ENCODE measurements at places on chromosomes 5 and 9.
A peak's percentile ranks its signal among the peaks of the same experiment; 100 is the strongest.

DNA sequence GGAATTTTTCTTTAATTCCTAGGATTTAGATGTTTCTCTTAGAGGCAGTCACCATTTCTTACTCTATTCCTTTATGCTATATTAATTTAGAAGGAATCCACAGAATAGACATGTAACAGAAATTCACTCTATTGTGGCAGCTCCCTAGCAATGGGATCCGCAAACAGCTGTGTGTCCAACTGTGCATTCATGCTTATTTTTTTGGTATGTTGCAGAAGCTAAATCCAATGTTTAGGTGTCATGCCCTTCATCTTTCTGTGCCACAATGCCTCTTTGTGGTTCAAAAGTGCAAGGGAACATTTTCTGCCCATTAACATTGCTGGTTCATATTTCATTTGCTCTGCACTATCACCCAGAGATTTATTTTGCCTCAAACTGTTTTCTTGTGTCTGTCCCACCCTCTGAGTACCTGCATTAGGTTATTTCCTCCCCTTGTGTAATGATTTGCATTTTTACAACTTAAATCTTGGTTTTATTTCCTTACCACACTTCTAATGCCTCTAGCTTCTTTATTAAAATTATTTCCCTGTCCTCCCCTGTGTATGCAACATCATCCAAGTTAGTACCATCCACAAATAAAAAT is 816.5 kb downstream of the EFNA5 start:
- no peak for DNase-seq

DNA sequence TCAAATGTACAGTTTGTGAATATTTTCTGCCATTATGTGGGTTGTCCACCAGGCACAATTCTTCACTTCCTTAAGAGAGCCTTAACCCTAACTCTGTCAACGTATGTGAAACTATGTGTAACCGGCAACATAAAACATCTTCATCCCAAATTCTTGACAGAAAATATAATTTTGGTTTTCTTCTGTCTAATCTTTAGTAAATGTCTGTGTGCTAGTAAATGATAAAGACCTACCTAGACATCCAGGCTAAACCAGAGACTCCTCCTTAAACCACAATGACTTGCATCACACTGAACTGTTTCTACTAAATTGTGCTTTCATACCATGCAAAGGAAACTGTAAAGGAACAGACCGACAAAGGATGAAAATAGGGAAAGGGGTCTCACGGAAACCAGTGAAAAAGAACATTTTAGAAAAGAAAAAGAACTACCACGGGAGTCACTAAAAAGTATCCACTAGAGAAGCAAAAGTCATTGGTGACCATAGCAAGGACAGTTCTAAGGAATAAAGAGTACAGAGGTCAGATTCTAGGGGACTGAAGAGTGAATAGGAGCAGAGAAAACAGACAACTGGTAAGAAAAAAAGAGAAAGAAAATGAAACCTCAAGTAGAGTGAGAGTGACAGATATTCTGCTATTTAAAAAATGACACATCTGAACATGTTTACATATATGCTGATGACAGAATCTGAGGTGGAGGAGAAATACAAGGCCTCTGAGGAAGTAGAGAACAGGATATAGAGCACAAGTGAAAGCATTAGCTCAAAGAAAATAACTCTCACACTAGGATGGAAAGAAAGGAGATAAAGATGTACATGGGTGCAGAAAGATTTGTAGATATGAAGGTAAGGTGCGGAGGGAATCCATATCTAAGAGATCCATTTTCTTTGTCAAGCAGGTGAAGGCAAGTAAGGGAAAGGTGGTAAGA is 49.4 kb downstream of the FNIP1 start:
- no peak for DNase-seq

- DNase-seq, result no peak
Measured at GRCh38 chr5:34022121-34022705, 14.4 kb upstream of the AMACR start.

DNA sequence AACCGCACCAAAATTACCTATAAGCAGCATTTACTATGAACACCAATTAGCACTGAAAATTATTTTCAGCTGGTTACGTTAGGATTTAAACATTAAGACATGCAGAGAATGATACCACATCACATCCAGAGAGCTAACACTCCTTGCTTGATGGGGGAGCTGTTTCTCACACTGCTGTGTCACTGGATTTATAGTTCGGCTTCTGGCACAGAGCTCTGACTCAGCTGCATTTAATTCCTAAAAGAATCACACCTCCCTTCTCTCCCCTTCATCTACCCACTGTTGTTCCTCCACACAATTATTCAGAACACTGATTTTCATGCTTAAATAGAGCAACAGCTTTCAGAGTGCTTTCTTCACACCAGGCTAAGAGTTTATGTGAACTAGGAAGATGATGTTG is 82.6 kb upstream of the SV2C start:
- no peak for DNase-seq

DNA sequence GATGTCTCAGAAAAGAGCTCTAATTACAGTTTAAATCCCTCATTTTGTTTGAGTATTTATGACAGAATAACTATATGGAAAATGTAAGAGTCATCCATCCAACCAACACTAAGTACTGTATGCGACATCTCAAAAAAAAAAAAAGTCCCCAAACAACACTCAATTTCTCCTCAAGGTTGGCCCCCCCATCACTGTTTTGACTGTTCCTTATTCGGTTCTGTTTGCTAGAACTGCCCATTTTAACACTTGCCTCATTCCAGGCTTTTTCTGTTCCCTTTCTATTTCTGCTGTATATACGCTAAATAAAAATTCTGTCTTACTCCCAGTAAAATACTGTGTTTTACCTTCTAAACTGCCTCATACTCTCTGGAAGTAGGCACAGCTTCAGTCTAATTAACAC is 25.2 kb downstream of the GLDC start:
- DNase-seq, result no peak

DNA sequence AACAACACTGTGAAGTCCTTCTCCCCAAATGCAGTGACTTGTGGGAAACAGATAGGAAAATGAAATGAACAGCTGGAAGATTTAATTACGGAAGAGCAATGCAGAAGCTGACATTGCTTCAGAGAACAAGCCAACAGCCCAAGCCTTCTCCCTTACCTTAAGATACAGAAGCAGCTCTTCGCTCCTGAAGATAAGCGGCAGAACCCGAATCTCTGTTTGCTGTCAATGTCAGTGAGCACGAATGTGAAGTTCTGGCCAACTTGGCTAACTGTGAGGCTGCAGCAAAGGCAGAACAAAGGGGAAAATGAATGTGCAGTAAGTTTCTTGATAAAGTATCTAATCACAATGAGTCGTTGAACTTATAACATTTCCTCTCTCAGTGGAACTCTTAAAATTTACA is 172.4 kb downstream of the DENND1A start:
- DNase-seq, result no peak

DNA sequence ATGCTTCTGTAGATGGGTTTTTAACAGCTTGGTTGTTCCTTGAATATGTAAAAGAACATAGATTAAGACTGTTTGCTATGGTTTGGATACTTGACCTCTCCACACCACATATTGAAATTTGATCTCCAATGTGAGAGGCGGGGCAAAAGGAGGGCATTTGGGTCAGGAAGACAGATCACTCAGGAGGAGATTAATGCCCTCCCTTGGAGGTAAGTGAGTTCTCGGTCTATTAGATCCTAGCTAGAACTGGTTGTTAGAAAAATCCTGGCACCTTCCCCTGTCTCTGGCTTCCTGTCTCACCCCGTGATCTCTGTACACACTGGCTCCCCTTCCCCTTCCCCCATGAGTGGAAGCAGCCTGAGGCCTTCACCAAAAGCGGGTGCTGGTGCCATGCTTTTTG is 281.1 kb upstream of the ANKRD55 start:
- DNase-seq, result no peak

DNA sequence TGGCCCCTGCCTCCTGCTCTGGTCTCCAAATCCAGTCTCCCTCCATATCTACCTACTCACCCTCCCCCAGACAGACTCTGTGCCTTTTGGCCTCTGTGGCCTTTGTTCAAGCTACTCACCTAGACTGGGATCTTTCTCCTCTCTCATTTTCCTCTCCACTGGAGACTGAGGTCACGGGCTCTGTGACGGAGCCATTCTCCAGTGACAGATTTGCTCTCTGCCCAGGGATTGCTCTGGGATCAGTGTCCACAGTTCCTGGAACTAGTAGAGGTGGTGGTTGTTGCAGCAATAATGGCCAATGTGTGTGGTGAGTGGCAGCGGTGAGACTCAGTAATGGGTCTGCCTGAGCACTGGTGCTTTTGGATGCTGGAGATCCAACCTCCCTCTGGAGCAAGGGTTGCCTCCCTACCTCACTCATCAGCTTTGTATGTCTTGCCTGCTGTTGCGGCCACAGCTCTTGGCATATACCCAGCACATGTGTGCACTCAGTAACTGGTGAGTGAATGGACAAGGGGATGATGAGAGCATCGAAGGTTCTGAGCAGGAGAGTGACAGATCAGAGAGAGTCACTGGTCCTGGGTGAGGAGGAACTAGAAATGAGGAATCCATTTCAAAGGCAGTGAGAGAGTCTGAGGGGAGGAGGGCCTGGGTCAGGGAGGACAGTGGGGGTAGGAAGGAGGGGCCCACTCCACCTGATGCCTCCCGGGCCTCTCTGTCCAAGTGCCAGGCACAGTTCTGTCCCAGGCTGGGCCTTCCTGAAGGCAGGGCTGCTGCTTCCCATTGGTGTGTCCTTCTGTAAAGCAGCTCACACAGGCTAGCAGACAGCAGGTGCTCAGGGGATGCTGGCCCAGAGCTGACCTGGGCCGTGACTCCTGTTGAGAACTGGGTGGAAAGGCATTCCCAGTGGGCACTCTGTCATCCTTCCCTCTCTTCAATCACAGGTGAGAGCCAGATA is 96.5 kb upstream of the PITX1 start:
- DNase-seq, result no peak

GRCh38 chr9:36091026-36091953 is 45.2 kb upstream of the GLIPR2 start:
- DNase-seq, result no peak

GRCh38 chr5:161966564-161966963 is 101.0 kb upstream of the GABRG2 start:
- DNase-seq, result no peak

- DNase-seq, result no peak
Measured at GRCh38 chr5:176636426-176636825, 6.0 kb downstream of the EIF4E1B start.

DNA sequence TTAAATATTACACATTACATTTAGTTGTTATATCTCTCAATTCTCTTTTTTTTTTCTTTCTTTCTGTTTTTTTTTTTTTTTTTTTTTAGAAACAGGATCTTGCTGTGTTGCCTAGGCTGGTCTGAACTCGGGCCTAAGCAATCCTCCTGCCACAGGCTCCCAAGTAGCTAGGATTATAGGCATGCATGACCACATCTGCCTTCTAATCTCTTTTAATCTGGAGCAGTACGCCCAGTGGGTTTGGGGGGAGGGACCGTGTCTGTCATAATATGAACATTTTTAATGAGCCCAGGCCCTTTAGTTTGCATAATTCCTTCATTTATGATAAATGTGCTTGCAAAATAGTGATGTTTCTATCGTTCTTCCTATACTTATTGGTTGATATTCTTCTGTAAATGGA is 10.3 kb downstream of the RHOBTB3 start:
- no peak for DNase-seq

- no peak for DNase-seq
Measured at GRCh38 chr9:14542071-14542470, 151.2 kb downstream of the ZDHHC21 start.

DNA sequence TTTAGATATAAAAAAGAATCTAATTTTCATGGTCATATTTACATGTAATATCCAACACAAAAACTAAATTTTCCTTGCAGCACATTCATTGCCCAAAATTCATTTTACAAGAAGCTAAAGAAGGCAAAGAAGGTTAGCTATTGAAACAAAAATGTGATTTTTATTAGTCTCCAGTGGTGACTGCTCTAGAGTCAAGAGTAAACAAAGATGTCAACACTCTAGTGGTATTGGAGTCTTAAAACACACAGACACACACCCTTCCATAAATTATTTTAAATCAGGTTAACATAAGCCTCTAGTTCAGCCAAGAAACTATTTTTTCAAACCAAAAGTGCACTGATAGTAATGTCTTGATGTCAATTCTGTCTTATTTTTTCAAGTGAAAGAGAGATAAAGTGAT is 329.2 kb downstream of the ZNF608 start:
- DNase-seq, result no peak

GRCh38 chr9:94182532-94182931 is 76.6 kb upstream of the ZNF169 start:
- no peak for DNase-seq

DNA sequence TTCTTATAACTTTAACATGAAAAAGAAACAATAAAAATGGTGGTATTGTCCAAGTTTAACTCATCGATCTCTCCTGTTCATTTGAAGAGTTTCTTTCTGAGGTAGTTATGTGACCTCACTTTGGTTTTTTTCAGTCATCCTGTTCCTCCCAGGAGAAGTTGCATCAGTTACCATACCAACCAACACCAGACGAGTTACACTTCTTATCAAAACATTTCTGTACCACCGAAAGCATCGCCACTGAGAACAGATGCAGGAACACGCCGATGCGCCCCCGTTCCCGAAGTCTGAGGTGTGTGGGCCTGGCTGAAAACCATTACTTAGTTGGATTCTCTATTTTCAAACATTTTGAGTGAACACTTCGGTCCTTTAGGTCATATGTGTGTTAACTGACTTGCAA is 96.3 kb downstream of the CD180 start:
- DNase-seq, result no peak

DNA sequence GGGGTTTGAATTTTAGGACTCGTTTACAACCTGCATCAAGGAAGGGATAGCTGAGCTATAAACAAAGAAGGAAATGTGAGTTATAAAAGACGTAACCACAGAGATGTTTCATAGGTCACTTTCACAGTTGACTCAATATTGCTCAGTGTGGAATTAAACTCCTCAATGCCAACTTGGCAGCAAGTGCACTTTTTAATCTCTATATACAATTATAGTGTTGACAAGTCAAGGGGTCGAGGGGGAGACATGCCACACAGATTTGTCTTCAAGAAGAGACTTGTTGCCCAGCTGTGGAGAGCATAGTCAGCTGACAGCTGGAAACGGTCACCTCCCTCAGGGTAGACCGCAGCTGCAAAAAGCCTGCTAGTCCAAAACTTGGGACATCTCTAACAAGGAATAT is 163.4 kb upstream of the DMAC1 start:
- no peak for DNase-seq

GRCh38 chr9:98168941-98169488 is 23.4 kb downstream of the CORO2A start:
- DNase-seq, result peak; percentile 32
